Activated naive CD8-positive, alpha-beta T cell treated with anti-CD3 and anti-CD28 coated beads, Interleukin-2, amount 50 U/mL, for 24 hours (primary cell): ENCODE measurements at places on chromosomes 5 and 9.

- no peaks in the 10 kb centered on the region for H3K4me1 ChIP-seq
- peaks cover 13% of the 10 kb centered on the region for H3K36me3 ChIP-seq
- H3K4me3 ChIP-seq, result no peak overlapping the region
- no peak overlapping the region for H3K27ac ChIP-seq
Observed at GRCh38 chr5:61507232-61507631, 175.2 kb downstream of the ZSWIM6 start.

- no peak overlapping the region for H3K27ac ChIP-seq
- no peak overlapping the region for H3K4me3 ChIP-seq
- H3K27me3 ChIP-seq, result no peaks in the 10 kb centered on the region
- no peaks in the 10 kb centered on the region for H3K4me1 ChIP-seq
Observed at GRCh38 chr5:41270423-41271251, 57.3 kb upstream of the C6 start.

- H3K27me3 ChIP-seq, result no peaks in the 10 kb centered on the region
- no peaks in the 10 kb centered on the region for H3K36me3 ChIP-seq
- H3K4me1 ChIP-seq, result no peaks in the 10 kb centered on the region
- H3K4me3 ChIP-seq, result no peak overlapping the region
- DNase-seq, result no peak
Observed at GRCh38 chr5:61298580-61298979, 33.5 kb upstream of the ZSWIM6 start.

- H3K36me3 ChIP-seq, result no peaks in the 10 kb centered on the region
- DNase-seq, result no peak
- no peaks in the 10 kb centered on the region for H3K27me3 ChIP-seq
- no peak overlapping the region for H3K27ac ChIP-seq
Observed at GRCh38 chr9:124423591-124423990, 8.3 kb upstream of the PSMB7 start.

DNA sequence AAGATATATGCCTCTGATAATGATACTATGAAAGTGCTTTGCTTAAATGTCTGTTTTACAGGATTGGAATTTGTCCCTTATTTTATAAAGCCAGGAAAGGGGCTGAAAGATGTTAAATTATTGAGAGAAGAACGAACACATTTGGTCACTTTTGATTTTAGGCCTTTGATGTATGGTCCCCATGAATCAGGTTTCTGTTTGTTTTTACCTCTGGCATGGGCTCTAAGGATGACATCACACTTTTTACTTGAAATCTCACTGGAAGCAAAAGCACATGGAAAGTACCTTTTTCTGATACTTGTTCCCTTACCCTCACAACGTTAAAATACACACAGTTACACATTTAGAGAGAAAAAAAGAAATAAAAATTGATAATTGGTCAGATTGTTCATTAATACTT lies 6.9 kb downstream of the OTULIN start:
- H3K27me3 ChIP-seq, result no peaks in the 10 kb centered on the region
- peaks cover 94% of the 10 kb centered on the region for H3K4me1 ChIP-seq
- no peak for DNase-seq
- peak overlapping the region; percentile 85 for H3K27ac ChIP-seq

DNA sequence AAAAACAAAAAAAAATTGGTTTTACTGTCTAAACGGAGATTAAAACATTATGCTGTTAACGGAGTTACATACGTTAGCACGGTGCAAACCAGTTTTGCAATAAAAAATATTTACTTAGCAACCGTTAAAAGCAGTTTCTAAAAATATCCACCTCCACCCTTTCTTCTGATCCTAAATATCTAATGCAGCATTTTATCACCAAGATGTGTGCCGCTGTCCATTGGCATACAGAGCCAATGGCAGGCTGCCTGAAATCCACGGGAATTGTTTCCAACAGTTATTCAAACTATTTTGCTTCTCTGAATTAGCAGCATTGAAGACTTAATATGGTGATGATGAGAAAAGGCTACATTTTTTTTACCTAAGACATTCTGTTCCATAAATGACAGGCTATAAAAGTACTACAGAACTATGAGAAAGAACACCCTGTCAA lies 61.6 kb downstream of the CSNK1A1 start:
- H3K4me1 ChIP-seq, result peaks cover 2% of the 10 kb centered on the region
- no peak overlapping the region for H3K27ac ChIP-seq
- no peak overlapping the region for H3K4me3 ChIP-seq
- no peaks in the 10 kb centered on the region for H3K27me3 ChIP-seq

DNA sequence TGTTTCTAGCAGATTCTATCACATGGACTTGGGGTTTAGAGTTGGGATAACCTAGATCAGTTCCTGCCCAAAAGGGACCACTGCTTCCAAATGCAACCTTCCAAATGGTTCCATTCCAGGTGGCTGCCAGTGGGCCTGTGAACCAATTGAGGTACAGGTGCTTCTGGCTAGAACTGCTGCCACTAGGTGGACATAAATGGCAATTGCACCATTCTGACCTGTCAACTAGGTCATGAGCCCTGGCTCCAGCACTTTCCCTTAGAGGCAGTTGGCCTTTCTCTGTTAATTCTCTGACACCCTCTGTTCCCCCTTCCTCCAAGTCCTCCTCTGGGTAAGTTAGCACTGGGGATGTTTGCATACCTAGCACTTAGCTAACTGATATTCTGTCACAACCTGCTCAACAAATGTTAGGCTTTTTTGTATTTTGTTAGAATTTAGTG lies 16.6 kb upstream of the HEMGN start:
- H3K27ac ChIP-seq, result no peak overlapping the region
- no peaks in the 10 kb centered on the region for H3K27me3 ChIP-seq
- no peaks in the 10 kb centered on the region for H3K36me3 ChIP-seq

- DNase-seq, result no peak
- no peak overlapping the region for H3K4me3 ChIP-seq
- no peak overlapping the region for H3K27ac ChIP-seq
Observed at GRCh38 chr5:71705421-71705820, 13.7 kb upstream of the CARTPT start.

DNA sequence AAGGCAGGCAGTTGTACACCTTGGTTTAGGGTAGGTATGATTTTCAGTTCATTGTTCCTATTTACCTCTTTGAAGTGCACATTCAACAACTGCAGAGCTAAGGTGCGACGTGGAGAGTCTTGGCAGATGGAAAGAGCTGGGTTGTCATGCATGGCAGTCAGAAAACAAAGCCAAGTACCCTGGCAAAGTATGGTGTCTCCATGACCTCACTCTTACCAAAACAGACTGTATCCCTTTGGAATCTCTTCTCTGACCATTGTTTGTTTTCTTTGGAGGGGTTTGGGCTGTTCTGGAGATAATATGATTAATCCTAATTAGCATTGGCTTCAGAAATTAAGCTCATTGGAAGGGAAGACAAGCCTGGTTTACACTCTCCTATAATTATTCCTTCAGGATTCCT lies 665.7 kb downstream of the DNAH5 start:
- H3K27me3 ChIP-seq, result no peaks in the 10 kb centered on the region
- H3K36me3 ChIP-seq, result no peaks in the 10 kb centered on the region
- H3K4me1 ChIP-seq, result no peaks in the 10 kb centered on the region
- no peak overlapping the region for H3K27ac ChIP-seq
- no peak for DNase-seq

- no peak overlapping the region for H3K4me3 ChIP-seq
- DNase-seq, result no peak
- no peaks in the 10 kb centered on the region for H3K36me3 ChIP-seq
- no peak overlapping the region for H3K27ac ChIP-seq
- H3K4me1 ChIP-seq, result no peaks in the 10 kb centered on the region
Observed at GRCh38 chr9:29928072-29928471, 2354.8 kb upstream of the C9orf72 start.

GRCh38 chr9:86093788-86094555 lies 5.4 kb downstream of the GOLM1 start:
- peaks cover 31% of the 10 kb centered on the region for H3K27me3 ChIP-seq
- no peak overlapping the region for H3K4me3 ChIP-seq
- no peak for DNase-seq
- H3K36me3 ChIP-seq, result no peaks in the 10 kb centered on the region

GRCh38 chr5:151313357-151313756 lies 9.8 kb upstream of the SLC36A3 start:
- H3K4me3 ChIP-seq, result no peak overlapping the region
- H3K27me3 ChIP-seq, result no peaks in the 10 kb centered on the region
- H3K4me1 ChIP-seq, result peaks cover 2% of the 10 kb centered on the region
- peaks cover 1% of the 10 kb centered on the region for H3K36me3 ChIP-seq

- peaks cover 2% of the 10 kb centered on the region for H3K27me3 ChIP-seq
- no peak overlapping the region for H3K27ac ChIP-seq
- DNase-seq, result no peak
- peaks cover 2% of the 10 kb centered on the region for H3K36me3 ChIP-seq
Observed at GRCh38 chr5:82754759-82755158, 322.4 kb downstream of the TMEM167A start.

GRCh38 chr9:135014311-135015010 lies 73.0 kb upstream of the OLFM1 start:
- H3K4me3 ChIP-seq, result no peak overlapping the region
- DNase-seq, result no peak
- H3K27me3 ChIP-seq, result peaks cover 3% of the 10 kb centered on the region

GRCh38 chr9:123326662-123327093 lies 29.3 kb upstream of the CRB2 start:
- peak overlapping the region; percentile 57 for H3K27ac ChIP-seq
- peaks cover 48% of the 10 kb centered on the region for H3K4me1 ChIP-seq
- no peaks in the 10 kb centered on the region for H3K27me3 ChIP-seq
- H3K36me3 ChIP-seq, result no peaks in the 10 kb centered on the region
- no peak for DNase-seq
- H3K4me3 ChIP-seq, result no peak overlapping the region

DNA sequence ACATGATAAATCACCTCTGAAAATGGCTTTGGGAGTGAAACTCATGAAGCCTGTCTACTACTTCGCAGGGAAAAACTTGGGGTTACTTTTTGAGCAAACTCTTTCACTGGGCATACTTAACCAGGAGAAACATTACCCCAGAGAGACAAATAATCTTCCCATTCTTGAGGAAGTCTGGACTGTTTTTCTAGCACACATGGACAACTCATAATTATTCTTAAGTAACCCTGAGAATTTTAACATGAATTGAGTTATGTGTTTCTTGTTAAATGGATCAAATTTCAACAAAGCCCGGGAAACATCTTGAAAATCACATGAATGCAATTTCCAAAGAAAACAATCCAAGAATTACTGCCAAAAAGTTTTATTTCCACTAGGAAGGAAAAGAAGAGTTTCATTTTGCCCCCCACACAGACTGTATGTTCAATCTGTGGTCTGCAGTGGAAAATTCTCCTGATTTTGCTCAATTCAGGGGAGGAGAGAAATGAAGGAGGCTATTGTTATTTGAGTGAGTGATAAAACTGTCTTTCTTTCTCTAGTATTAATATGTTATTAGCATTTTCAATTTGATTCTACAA lies 564.8 kb upstream of the CLINT1 start:
- H3K36me3 ChIP-seq, result no peaks in the 10 kb centered on the region
- H3K4me1 ChIP-seq, result peaks cover 4% of the 10 kb centered on the region
- H3K27me3 ChIP-seq, result no peaks in the 10 kb centered on the region
- H3K27ac ChIP-seq, result no peak overlapping the region
- DNase-seq, result no peak
- H3K4me3 ChIP-seq, result no peak overlapping the region

DNA sequence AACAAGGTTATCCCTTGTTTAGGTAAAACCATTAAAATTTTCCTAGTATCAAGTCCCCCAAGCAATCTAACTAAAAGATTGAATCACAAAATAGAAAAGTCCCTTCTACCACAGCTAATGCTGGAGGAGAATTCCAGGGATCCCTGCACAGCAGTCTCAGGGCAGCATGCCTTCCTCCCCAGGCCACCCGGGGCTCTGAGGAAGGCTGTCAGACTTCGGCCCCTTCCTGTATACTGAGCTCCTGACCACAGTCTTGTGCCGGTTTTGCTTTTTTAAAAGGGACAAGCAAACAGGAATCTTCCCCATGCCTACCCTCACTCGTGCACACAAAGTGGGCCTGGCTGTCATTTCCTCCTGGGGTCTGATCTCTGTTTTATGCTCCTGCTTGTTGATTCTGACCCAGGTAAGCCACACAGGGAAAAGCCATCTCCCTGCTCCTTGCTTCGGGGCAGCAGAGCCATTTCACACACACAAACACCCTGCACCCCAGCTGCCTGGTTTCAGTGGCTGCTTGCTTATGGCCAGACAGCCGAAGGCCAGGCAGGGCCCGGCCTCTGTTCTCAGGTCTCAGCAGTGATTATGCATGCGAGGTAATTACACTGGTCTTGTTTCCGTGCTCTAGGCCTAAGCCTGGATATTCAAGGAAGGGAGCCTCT lies 211.9 kb downstream of the NXNL2 start:
- H3K27me3 ChIP-seq, result peaks cover 10% of the 10 kb centered on the region
- no peaks in the 10 kb centered on the region for H3K36me3 ChIP-seq
- no peak for DNase-seq

DNA sequence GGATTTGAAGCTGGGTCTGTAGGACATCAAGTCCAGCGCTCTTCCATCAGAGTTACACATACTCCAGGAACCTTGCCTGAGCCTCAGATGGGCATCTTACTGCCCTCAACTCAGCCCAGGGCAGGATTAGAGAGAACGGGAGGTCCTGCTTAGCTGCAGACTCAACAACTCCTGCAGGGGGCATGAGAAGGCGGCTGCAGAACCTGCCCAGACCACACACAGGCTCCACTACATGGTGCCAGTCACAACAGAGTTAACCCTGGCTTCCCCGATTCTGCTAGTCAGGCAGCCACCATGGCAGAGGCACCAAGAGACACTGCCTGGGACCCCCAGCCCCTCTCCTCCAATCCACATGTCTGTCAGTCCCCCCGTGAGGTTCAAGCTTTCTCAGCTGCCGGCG lies 23.9 kb upstream of the CPLX2 start:
- H3K27me3 ChIP-seq, result no peaks in the 10 kb centered on the region
- H3K27ac ChIP-seq, result no peak overlapping the region
- H3K4me3 ChIP-seq, result no peak overlapping the region
- no peak for DNase-seq
- no peaks in the 10 kb centered on the region for H3K36me3 ChIP-seq

DNA sequence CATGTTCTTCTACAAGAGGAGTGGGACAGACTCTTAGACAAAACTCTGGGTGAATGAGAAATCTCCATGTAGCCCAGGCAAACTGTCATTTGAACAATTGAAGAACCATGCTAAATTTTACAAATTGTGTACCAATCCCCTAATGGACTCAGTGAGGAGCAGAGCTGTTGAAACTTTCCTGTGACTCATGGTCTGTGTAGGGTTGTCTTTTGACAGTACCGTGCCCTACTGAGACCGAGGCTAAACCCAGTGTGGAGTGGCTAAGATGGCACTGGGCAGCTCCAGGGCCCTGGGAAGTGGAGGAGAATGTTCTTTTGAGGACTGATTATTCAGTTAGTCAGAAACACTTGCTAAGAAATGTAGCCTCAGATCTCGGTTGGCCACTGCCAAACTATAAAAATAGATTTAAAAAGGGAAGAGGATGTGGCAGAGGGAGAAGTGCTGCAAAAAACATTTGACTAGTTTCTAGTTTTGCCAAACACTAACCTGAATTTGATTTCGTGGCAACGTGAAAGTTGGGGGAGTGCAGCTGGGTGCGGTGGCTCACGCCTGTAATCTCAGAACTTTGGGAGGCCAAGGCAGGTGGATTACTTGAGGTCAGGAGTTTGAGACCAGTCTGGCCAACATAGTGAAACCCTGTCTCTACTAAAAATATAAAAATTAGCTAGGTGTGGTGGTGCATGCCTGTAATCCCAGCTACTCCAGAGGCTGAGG lies 24.7 kb downstream of the POU4F3 start:
- no peak for DNase-seq
- H3K27ac ChIP-seq, result no peak overlapping the region
- H3K27me3 ChIP-seq, result peaks cover 13% of the 10 kb centered on the region
